Umbilical cord (tissue), 2 donors: ENCODE measurements at places on chromosomes 5 and 9. TPM values are rescaled to one million over a fixed set of nuclear protein-coding genes. Genes with fewer than 3 reads are reported as not detected.

PCDHB10 gene
- total RNA-seq: 5.5 TPM

SOHLH1 gene
- not detected for total RNA-seq

GRCh38 chr5:128074171-128074570, 9.4 kb upstream of the SLC12A2 start:
- DNase-seq: no peak

NTRK2 gene
- total RNA-seq: 7.7 TPM

C9orf152 gene
- total RNA-seq: not detected

OLFML2A gene
- 9.6 TPM for total RNA-seq

DNA sequence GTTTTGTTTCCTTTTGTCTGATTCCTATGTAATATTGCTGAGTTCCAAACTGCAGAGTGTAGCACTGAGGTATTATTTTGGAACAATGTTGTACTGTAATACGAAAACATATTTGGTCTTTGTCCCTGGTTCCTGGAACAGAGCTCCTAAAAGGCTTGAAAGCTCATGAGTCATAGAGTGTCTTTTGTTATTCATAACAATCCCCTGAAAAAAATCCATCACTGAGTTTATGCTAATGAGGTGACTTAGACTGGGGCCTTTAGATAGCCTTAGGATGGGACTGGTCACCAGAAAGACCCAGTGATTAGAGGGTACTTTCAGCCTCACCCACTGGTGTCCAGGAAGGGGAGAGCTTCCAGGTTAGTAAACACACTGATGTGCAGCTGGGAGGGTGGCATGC, 132.7 kb upstream of the POU5F2 start:
- DNase-seq: no peak

DNA sequence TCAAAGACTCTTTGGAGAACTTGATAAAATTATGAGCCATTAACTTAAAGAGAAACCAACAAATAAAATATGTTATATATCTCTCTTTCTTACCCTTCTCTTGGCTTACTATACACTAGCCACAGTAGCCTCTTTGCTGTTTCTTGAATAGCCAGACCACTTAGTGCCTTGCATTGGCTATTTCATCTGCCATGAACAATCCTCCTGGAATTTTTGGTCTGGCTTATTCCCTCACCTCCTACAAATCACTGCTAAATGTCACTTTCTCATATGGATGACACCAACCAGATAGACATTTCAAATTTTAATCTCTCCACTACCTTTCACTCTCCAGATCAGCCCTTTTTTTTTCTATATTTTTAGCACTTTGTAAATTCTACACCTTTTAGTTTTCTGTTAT, 1581.7 kb downstream of the EFNA5 start:
- DNase-seq: no peak

CENPH gene
- 7.0 TPM for total RNA-seq

DNA sequence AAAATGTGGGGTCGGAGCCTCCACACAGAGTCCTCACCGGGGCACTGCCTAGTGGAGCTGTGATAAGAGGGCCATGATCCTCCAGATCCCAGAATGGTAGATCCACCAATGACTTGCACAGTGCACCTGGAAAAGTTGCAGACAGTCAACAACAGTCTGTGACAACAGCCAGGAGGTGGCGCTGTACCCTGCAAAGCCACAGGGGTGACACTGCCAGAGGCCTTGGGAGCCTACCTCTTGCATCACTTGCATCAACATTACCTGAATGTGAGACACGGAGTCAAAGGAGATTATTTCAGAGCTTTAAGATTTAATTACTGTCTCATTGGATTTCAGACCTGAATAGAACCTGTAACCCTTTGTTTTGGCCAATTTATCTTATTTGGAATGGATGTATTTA, 614.1 kb upstream of the CDH9 start:
- no peak for DNase-seq
